ENCODE measurements at places on chromosomes 11 and 22.

DNA sequence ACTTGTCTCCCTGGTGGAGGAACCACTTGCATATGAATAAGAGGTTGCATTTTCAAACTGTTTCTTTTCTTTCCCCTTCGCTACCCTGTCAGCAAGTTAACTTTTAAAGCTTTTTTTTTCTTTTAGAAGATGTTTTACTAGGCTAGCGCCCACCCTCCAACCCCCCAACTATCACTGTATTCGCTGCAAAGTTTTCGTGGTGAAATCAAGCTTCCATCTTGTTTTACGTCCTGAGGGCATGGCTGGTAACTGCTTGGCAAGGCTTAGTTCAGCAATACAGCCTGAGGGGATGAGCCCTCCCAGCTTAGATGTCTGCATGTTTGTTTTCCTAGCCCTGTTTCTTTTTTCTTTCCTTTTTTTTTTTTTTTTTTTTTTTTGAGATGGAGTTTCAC, 1359.3 kb downstream of the LRRC4C start:
- DNase-seq, result no peak

GRCh38 chr11:86978247-86978646, 23.1 kb upstream of the FZD4 start:
- no peak for DNase-seq

DNA sequence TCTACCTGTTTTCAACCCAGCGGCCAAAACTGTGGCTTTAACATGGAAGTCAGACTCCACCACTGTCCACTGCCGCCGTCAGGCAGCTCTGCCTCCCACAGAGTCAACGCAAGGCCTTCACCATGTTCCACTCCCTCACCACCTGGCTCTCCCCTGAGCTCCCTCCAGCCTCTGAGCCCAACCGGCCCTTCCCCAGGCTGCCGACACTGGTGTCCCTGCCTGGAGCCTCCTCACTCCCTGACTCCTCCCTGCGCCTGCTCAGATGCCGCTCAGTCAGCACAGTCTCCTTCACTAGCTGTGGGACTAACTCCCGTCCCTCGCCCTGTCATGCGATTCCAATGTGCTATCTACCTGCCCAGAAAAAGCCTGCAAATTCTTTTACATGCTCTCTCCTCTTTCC, 16.3 kb downstream of the SULT4A1 start:
- no peak for DNase-seq

DNA sequence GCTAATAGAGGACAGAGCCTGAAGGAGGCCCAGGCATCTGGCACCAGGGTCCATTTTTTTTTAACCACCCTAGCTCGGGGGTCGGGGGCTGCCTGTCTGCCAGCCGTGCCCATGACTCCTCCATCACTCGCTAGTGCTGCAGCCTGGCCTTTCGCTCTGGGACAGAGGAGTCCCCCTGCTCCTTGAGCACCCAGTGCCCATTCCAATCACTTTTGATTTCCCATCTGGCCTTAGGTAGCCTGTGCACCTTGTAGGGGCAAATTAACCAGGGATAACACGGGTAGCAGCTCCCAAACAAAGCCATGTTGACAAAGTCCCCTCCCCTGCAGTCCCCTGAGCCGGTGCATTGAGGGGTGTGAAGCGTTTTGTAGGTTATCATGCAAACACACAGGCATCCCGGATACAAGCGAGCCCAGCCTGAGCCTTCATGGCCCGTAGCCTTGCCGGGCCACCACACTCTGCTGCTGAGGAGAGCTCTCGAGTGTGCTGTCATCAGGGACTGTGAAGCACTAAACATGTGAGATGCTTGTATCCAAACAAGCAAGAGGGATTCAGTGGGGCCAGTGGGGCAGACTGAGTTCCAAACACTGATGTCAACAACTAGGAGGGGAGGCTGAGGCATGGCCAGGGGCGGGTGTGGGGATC, 208.7 kb downstream of the DSCAML1 start:
- no peak for DNase-seq

DNA sequence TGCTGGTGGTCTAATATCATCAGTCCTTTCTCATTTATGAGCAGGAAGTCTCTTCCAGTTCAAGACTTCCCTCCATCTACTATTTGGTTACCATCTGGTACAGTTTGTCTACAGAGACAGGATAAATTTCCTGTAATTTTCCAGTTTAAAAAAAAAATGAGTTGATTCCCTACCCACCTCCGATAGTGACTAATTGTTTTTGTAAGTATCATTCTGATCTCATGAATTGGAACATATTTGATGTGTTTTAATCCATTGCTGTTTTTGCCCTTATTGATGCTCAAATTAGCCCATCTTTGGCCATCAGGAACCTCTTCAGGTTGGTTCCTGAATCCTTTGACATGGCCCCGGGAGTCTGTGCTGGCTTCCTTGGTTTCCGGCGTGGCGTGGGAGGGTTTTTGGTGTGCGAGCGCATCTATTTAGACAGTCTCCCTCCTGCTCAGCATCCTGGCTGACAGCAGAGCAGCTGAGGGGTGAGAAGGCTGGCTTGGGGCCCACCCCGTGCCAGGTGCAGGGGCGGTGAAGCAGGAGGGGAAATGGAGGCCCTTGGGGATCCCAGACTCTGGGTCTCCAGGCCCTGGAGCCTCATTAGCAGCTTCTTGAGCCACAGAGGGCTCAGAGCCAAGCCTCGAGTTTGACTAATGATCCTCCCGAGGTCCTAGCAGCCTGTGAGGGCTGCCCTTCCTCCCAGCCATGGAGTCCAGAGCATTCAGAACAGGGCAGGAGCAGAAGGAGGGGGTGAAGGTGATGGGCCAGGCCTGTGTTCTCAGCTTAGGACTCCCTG, 6.8 kb downstream of the OMP start:
- DNase-seq, result no peak

- no peak for DNase-seq
Measured at GRCh38 chr11:113690619-113691569, 15.2 kb downstream of the TMPRSS5 start.

GRCh38 chr11:117843666-117844484, 19.3 kb upstream of the FXYD2 start:
- DNase-seq, result peak; percentile 41

- no peak for DNase-seq
Measured at GRCh38 chr11:29448246-29448877, 568.5 kb downstream of the KCNA4 start.

- DNase-seq, result no peak
Measured at GRCh38 chr22:46626911-46627805, 7.0 kb downstream of the GRAMD4 start.

DNA sequence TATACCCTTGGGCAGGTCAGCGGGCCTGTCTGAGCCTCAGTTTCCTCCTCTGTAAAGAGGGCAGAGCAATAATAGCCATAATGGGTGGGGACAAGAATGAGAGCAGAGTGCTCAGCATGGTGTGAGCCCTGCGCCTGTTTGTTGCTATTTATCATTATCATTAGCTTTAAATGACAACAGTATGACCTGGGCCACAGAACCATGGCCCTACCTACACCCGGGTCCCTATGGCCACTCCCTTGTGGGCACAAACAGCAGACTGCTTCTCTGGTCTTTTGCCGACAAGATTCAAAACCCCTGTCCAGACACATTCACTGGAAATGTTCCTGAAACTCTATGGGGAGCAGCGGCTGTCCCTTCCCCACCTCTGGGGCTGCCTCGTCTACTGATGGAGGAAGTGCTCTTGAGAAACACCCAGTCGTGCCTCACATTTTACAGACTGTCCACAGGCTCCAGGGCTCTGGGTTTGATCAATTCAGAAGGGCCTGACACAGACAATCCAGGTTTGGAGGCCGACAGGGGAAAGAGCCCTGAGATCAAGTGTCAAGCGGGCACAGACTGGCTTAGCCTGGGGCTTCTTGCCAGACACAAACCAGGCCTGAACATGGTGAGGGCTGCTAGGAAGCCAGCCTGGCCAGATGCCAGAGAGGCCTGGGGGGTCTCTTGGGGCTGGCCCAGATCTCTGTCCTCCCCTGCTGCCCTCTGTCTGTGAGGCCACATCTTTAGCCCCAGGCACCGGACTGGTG, 112.5 kb upstream of the CD82 start:
- no peak for DNase-seq

All from DMS153 (cell line).